CD4-positive, alpha-beta memory T cell (primary cell): ENCODE measurements at places on chromosomes 3 and 15. TPM values are rescaled to one million over a fixed set of nuclear protein-coding genes. Genes with fewer than 3 reads are reported as not detected.

DNA sequence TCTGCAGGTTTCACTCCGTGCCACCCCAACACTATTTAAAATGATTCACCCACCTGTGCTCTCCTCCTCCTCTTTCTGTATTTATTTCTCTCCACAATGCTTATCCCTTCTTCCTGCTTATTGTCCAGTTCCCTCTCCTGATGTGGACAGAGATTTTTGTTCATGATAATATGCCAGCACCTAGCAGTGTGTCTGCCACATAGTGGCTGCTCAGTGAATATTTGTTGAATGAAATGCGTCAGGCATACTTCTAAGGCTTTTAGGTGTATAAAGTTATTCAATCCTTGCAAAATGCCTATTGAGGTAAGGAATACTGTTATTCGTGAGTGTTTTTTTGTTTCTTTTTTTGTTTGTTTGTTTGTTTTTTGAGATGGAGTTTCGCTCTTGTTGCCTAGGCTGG lies 67.5 kb upstream of the MME start:
- H3K27ac ChIP-seq: no peak overlapping the region
- no peaks in the 10 kb centered on the region for H3K27me3 ChIP-seq
- no peak overlapping the region for H3K4me3 ChIP-seq

DNA sequence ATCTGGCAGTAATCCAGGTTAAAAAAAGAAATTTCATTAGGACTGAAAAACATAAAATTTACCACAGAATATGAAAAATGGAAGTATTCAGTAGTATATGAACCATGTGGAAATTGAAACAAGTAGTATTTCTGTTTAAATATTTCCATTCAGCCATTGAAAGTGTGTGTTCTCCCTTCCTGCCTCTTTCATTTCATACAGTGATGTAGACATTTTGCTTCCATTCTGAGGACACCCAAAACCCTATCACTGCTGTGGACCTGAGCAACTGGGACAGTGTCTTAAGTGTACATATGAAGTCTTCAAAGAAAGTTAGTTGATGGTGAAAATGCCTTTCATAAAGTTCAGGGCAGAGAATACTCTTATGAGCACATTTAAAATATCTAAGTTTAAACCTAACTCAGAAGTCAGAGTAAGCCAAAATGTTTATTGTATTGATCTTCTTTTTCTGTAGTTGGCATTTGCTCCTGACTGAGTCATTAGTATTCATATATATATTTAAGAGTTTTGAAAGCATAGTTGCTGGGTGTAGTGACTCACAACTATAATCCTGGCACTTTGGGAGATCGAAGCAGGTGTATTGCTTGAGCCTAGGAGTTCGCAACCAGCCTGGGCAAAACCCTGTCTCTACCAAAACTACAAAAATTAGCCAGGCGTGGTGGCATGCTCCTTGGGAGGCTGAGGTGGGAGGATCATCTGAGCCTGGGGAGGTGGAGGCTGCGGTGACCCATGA lies 198.8 kb downstream of the KLHL25 start:
- peaks cover 58% of the 10 kb centered on the region for H3K4me1 ChIP-seq
- H3K36me3 ChIP-seq: no peaks in the 10 kb centered on the region
- H3K27me3 ChIP-seq: no peaks in the 10 kb centered on the region
- H3K4me3 ChIP-seq: no peak overlapping the region
- no peak for DNase-seq

- no peak overlapping the region for H3K27ac ChIP-seq
- H3K4me1 ChIP-seq: no peaks in the 10 kb centered on the region
- H3K27me3 ChIP-seq: no peaks in the 10 kb centered on the region
- no peaks in the 10 kb centered on the region for H3K36me3 ChIP-seq
Measured at GRCh38 chr3:65080432-65080831, 392.6 kb upstream of the ADAMTS9 start.

CACNA2D2 gene
- total RNA-seq: 1.9 TPM

DNA sequence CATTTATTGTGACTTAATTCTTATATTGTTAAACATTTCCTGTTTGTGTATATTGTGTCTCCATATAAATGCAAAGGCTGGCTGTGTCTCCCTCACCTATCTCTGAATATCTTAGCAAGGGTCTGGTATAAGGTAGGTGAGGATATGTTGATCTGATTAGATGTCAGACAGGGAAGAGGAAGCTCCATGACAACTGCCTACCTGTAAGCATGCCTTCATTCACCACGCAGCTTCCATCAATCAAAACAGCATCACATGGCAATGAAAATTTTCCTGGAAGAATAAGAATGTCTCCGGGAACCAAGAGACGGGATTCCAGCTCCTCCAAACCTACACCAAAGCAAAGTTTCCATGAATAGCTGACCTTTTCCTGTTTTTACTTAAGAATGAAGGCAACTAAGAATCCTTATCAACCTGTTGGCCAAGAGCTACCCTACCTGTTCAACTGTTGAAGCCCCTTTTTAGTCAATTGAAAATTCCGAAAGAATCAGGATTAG lies 34.8 kb downstream of the ATP13A5 start:
- H3K4me1 ChIP-seq: no peaks in the 10 kb centered on the region
- DNase-seq: no peak
- no peak overlapping the region for H3K4me3 ChIP-seq
- no peak overlapping the region for H3K27ac ChIP-seq

VGLL3 gene
- total RNA-seq: not detected

- H3K4me3 ChIP-seq: no peak overlapping the region
- no peaks in the 10 kb centered on the region for H3K27me3 ChIP-seq
- H3K27ac ChIP-seq: no peak overlapping the region
- H3K4me1 ChIP-seq: no peaks in the 10 kb centered on the region
Measured at GRCh38 chr15:62559381-62559733, 394.3 kb upstream of the C2CD4B start.

FETUB gene
- total RNA-seq: not detected

- no peak for DNase-seq
- no peaks in the 10 kb centered on the region for H3K27me3 ChIP-seq
- no peak overlapping the region for H3K27ac ChIP-seq
- no peak overlapping the region for H3K4me3 ChIP-seq
- H3K36me3 ChIP-seq: no peaks in the 10 kb centered on the region
Measured at GRCh38 chr3:151839313-151839631, 25.4 kb downstream of the AADAC start.

DNA sequence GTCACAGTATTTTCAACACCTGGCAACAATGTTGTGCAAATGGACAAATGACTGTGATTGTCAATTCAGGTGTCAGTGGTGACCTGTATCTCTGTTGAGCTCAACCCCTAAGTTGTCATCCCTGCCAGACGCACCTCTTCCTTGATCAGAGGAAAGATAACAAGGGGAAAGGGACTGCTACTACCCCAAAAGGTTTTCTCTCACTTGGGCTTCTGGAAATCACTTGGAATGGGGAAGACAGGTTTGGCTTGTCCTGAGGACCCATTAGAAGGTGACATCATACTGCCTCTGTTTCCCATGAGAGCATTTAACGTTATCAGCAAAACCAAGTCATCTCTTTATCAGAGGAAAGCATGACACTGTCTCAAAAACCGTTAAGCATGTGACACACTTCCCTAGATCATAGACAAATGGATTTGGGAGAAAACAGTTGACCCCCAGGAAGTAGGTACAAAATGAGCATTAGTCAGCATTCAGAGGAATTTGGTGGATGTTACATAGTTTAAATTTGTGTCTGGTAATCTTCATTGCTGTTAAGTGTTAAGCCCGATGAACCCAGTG lies 769.5 kb downstream of the GRM7 start:
- no peak overlapping the region for H3K4me3 ChIP-seq
- DNase-seq: no peak
- H3K36me3 ChIP-seq: no peaks in the 10 kb centered on the region
- H3K27ac ChIP-seq: no peak overlapping the region
- no peaks in the 10 kb centered on the region for H3K4me1 ChIP-seq
- no peaks in the 10 kb centered on the region for H3K27me3 ChIP-seq

DNA sequence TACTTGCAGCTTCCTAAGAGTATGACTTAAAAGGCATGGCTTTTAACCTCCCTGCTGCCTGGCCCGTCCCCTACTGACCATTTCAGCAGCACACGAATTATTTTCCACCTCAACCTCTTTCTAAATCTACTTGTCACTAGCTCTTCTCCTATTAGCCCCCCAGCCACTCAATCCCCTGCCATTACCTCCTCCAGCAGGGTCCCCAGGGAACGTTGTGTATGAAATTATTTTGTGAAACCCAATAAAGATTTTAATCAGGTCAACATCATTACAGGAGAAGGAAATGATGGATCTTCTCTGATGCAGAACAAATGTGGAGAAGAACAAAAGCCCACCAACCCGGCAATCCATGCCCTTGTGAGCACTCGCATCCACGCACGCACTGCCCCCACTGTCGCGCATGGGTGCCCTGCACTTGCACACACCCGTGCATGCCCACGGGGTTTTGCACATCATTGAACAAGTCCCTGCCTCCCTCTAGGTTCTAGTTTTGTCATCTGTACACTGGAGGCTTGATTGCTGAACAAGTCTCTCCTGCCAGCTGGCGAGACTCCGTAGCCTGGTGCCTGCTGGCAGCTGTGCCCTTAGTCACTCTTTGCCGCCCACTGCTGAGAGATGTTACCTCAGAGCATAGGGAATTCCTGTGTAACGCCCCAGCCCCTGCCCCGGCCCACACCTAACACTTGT lies 51.6 kb downstream of the LINGO1 start:
- H3K27ac ChIP-seq: no peak overlapping the region
- no peaks in the 10 kb centered on the region for H3K27me3 ChIP-seq
- H3K36me3 ChIP-seq: no peaks in the 10 kb centered on the region
- H3K4me1 ChIP-seq: no peaks in the 10 kb centered on the region
- no peak for DNase-seq

- H3K36me3 ChIP-seq: no peaks in the 10 kb centered on the region
- no peaks in the 10 kb centered on the region for H3K27me3 ChIP-seq
- H3K27ac ChIP-seq: no peak overlapping the region
- H3K4me1 ChIP-seq: no peaks in the 10 kb centered on the region
Measured at GRCh38 chr15:33584797-33585196, 274.0 kb downstream of the RYR3 start.

DNA sequence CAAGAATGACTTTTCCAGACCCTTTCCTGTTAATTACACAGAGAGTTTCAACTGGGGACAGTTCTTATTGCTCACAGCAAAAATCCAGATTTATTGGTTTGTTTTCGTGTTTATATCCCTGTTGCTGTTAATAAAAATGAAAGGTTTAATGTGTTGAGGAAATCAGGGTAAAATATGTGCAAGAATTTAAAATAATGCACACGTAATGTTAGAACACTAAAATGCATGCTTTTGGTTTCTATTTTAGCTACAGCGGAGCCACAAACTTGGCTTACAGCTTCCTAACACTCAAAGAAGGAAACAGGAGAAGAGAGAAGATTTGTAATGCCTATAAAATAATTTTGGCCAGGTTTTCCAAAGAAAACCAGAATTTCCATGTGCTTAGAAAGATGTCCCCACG lies 62.7 kb downstream of the CASR start:
- no peaks in the 10 kb centered on the region for H3K36me3 ChIP-seq
- peaks cover 6% of the 10 kb centered on the region for H3K4me1 ChIP-seq
- H3K27ac ChIP-seq: no peak overlapping the region

APEH gene
- 136 TPM for total RNA-seq

DNA sequence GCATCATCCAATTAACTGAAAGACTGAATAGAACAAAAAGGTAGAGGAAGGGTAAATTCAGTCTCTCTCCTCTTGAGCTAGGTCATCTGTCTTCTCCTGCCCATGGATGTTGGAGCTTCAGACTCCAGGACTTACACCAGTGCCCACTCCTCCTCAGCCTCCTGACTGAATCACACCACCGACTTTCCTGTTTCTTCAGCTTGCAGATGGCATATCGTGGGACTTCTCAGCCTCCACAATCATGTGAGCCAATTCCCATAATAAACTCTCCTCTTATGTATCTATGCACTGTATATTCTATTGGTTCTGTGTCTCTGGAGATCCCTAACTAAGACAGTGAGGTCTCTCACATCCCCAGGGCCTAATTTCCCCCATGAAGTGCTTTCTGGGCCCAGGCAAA lies 140.4 kb downstream of the CD47 start:
- DNase-seq: no peak
- peaks cover 24% of the 10 kb centered on the region for H3K4me1 ChIP-seq
- no peaks in the 10 kb centered on the region for H3K36me3 ChIP-seq
- H3K27ac ChIP-seq: no peak overlapping the region
- no peaks in the 10 kb centered on the region for H3K27me3 ChIP-seq

GRCh38 chr15:98226578-98226977 lies 266.1 kb downstream of the ARRDC4 start:
- H3K4me1 ChIP-seq: no peaks in the 10 kb centered on the region
- DNase-seq: no peak
- no peaks in the 10 kb centered on the region for H3K27me3 ChIP-seq
- no peaks in the 10 kb centered on the region for H3K36me3 ChIP-seq
- H3K4me3 ChIP-seq: no peak overlapping the region

GRCh38 chr3:105862217-105862616 lies 6.6 kb downstream of the CBLB start:
- H3K27ac ChIP-seq: no peak overlapping the region
- H3K36me3 ChIP-seq: peaks cover 16% of the 10 kb centered on the region
- peaks cover 70% of the 10 kb centered on the region for H3K4me1 ChIP-seq
- no peak overlapping the region for H3K4me3 ChIP-seq
- no peaks in the 10 kb centered on the region for H3K27me3 ChIP-seq

ANKRD34C gene
- not detected for total RNA-seq

DNA sequence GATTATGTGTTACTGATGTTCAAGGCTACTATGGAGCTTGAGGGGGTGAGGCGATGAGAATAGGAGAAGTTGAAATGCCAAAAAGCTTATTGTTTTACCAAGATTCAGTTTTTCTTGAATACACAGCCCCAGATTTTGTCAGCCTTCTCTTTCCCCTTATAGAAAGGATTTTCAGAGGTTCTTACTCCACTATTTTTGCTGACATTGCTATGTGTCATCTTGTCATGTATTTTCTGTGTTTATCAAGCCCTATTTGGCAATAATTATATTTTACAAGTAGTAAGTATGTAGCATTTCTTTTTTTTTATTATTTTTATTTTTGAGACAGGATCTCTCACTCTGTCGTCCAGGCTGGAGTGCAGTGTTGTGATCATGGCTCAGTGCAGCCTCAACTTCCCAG lies 133.1 kb downstream of the ATG7 start:
- no peaks in the 10 kb centered on the region for H3K4me1 ChIP-seq
- no peak overlapping the region for H3K4me3 ChIP-seq
- no peaks in the 10 kb centered on the region for H3K36me3 ChIP-seq

DNA sequence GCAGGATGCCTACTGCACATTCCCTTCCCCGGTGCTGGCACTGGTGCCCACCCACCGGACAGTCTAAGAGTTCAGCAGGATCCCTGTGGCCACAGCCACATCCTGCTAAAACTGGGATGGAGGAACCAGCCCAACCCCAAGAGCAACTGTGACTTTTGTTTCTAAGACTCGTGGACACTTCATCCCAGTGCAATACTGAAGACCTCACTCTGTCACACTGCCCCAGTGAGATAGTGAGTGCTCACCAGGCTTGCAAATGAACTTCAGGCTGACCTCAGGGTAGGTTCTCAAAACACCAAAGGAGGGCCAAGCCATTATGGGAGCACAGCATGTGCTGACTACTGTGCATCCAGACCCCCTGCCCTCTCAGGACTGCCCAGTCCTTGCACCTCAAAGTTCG lies 46.7 kb upstream of the MTMR14 start:
- no peaks in the 10 kb centered on the region for H3K36me3 ChIP-seq
- H3K27me3 ChIP-seq: no peaks in the 10 kb centered on the region
- no peaks in the 10 kb centered on the region for H3K4me1 ChIP-seq
- H3K4me3 ChIP-seq: no peak overlapping the region
- H3K27ac ChIP-seq: no peak overlapping the region
- no peak for DNase-seq
